ENCODE measurements at places on chromosomes 12 and 14.

DNA sequence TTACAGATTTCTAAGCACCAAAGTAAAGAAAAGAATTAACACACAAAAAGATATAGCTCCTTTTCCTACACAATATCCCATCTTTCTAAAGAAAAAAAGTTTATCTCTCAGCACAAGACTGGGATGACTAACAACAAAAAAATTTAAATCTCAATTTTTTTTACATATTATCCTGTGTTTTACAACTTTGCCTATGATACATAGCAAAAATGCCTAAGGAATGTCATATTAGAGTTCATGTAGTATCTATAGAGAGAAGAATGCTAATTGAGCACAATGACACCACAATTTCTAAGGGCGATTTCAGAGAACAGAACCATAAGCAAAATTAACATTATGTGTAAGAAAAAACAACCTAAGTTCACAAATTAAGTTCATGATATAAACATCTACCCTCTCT is 16.3 kb downstream of the C2CD5 start:
- no peak for DNase-seq

DNA sequence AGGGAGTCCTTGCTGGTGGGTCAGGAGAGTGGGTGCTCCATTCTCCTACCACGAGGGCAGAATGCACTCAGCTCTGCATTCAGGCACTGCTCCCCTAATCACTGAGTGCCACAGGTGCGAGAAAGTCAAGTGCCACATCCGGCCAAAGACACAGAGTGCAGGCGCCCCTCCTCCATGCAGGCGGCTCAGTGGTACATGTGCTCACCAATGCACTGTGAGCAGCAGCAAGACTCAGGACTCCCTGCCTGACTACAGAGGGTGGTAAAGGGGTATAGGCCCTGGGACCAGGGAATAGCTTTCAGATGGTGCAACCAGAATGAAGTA is 32.9 kb downstream of the ZFYVE21 start:
- DNase-seq, result peak; percentile 9

DNA sequence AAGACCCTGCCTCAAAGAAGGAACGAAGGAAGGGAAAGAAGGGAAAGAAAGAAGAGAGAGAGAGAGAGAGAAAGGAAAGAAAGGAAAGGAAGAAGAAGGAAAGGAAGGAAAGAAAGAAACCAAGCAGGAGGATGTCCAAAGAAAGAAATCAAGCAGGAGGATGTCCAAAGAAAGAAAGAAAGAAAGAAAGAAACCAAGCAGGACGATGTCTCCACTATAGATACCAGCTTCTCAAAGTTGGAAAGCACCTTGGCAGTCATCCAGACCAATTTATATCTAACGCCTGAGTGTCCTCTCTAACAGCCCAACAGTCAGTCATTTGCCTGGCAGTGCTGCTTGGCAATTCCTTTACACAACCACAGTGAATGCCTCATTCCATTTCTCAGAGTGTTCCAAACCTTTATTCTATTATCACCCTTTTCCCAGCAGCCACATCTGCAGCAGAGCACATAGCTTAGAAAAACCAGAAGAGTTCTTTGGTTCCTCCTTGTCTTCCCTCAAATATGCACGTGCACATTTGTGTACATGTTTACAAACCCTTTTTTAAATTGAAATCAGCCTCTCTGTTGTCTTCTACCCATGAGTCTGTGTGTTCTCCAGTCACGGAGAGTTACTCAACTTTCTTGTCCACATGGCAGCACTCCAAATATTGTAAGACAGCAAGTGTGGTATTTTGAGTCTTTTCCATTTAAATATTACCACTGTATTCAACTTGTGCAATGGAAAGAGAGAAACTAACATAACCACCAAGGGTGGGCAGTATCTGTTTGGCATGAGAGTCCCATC is 138.4 kb downstream of the STXBP6 start:
- no peak for DNase-seq

DNA sequence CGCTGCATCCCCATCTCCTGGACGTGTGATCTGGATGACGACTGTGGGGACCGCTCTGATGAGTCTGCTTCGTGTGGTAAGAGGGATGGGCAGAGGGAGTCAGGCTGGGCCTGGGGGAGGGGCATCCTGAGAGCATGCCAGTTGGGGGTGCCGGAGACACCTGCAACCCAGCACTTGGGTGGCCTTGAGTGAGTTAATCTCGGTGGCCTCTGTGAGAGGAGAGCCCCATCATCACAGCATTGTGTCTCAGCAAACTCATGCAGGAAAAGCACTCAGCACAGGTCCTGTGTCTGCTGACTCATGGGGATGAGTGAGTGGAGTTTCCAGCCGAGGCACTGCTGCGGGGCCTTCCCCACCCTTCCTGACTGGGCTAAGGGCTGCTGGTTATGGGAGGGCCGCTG is 19.6 kb upstream of the LRP1-AS start:
- DNase-seq, result peak; percentile 13

- no peak for DNase-seq
Observed at GRCh38 chr12:8867009-8867408, 44.6 kb downstream of the A2ML1 start.

DNA sequence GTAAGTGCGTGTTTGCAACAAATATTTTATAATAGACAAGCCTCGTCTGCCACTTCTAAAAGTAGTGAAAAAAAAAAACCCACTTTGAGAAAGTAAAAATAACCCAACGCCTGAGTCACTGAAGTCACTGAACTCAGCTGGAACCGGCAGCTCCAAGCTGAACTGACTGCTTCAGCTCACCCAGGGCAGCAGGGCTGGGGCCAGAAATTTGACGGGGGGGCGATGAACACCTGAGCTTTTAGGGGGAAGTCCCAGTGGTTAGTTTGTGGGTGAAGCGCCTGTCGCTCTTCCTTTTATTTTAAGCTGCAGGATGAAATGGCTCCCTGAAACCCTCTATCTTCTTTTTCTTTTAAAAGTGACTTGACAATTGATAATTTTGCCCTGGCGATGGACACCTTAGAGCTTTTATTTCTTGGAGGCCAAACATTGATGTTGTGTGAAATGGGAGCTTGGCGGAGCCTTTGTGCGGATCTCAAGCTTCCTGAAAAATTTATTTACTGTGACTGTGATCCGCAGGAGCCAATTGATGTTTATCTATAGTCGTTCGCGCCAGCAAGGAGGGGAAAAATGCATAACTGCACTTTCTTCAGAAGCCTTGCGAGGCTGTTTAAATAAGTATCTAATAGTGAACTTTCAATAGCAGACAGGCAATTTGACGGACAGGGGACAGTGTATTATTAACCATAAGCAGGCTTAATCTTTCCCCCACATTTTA is 173.2 kb upstream of the MYL2 start:
- peak; percentile 33 for DNase-seq

DNA sequence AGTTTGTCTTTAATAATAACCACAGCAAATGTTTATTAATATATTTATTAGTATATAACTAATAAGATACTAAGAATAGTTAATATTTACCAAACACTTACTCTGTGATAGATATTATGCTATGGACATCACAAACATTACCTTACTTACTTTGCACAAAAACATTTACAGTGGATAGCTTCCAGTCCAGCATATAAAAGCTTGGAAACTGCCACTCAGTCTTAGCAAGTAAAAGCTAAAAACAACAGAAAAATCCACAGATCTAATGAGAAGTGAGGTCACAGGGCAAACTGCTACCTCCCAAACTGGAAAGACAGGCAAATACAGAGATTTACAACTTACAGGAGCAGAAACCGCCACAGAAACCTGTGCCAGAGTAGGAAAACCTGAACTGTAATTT is 99.8 kb downstream of the METTL25 start:
- DNase-seq, result no peak

- DNase-seq, result no peak
Observed at GRCh38 chr14:23618415-23618988, 17.7 kb upstream of the DHRS2 start.

DNA sequence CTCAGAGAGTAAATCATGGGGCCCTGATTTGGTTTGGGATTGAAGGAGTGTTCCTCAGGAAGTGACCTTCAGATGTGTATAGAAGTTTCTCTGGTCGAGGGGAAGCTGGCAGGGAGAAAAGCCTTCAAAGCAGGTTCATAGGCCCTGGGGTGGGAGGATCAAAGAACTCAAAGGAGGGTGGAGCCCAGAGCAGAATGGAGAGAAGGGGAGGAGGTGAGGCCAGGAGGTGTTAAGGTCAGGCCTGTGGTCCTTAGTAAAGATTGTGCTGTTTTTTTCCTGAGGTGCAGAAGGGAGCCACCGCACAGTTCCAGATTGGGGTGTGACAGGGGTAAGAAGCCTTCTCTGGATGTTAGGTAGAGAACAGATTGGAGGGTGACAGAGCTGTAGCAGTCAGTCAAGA is 9.7 kb upstream of the CFAP251 start:
- no peak for DNase-seq

GRCh38 chr12:116087399-116087798 is 190.1 kb downstream of the MED13L start:
- DNase-seq, result no peak

DNA sequence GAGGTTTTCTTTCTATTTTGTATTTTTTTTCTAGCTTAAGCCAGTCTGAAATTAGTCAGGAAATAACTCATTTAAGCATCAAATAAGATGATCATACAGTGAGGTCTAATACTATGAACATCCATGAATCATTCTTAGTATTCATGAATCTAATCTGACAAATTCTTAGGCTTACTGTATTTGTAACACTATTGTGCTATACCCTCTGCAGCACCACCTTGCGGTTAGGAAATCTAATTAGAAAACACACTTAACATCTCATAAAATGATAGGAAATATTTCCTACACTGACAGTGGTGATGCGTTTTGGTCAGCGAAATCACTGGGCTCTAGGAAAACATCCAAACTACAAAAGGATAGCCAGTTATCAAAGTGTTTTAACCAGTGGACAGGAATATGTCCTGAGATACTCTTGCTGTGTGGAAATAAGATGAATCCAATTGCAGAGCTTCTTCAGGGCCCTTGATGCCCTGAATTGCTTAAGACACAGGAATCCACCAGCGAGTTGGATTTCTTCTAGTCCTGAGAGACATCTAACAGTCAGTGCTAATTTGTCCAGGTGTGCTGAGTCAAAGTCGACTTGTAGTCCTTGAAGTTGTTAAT is 109.3 kb upstream of the MYF6 start:
- no peak for DNase-seq

DNA sequence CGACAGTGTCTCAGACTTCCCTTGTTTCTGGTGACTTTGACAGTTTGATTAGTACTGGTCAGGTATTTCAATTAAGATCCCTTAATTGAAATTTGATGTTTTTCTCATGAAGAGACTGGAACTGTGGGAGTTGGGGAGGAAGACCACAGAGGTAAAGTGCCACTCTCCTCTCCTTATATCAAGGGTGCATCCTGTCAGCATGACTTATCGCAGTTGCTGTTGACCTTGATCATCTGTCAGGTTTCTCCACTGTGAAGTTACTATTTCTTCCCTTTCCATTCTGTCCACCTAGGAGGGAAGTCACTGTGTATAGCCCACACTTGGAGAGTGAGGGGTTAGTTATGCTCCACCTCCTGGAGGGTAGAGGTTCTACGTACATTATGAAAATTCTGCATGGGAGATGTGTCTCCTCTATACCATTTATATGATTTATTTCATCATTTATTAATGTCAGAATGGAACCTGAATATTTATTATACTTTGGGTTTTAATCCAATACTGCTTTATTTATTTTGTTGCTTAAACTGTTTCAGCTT is 40.3 kb upstream of the SMOC1 start:
- DNase-seq, result no peak

GRCh38 chr12:109735825-109736551 is 22.4 kb downstream of the FAM222A start:
- no peak for DNase-seq

- DNase-seq, result no peak
Observed at GRCh38 chr14:93114068-93114710, 1.5 kb downstream of the ITPK1 start.

- no peak for DNase-seq
Observed at GRCh38 chr12:52316701-52317100, 4.5 kb downstream of the KRT83 start.

DNA sequence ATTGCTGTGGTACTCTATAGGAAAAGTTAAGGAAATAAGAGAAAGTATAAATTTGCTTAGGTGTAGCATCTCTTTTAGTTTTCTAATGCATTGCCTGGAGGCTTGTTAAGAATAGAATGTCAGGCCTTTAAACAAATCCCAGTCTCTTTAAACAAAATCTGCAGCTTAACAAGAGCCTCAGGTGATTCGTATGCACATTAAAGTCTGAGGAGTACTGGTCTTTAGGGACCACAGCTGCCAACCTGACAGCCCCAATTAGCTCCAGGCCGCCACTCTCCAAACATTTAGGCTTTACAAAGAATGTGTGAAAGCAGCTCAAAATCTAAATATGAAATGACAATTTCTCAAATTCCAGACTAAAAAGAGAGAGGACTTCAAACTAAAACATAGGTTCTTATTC is 35.7 kb downstream of the PAWR start:
- no peak for DNase-seq

GRCh38 chr12:124318278-124319020 is 23.6 kb downstream of the RFLNA start:
- DNase-seq, result no peak

GRCh38 chr12:29582146-29582545 is 84.7 kb upstream of the OVCH1 start:
- no peak for DNase-seq

GRCh38 chr14:24296341-24297157 is 3.0 kb downstream of the DHRS1 start:
- peak; percentile 69 for DNase-seq

DNA sequence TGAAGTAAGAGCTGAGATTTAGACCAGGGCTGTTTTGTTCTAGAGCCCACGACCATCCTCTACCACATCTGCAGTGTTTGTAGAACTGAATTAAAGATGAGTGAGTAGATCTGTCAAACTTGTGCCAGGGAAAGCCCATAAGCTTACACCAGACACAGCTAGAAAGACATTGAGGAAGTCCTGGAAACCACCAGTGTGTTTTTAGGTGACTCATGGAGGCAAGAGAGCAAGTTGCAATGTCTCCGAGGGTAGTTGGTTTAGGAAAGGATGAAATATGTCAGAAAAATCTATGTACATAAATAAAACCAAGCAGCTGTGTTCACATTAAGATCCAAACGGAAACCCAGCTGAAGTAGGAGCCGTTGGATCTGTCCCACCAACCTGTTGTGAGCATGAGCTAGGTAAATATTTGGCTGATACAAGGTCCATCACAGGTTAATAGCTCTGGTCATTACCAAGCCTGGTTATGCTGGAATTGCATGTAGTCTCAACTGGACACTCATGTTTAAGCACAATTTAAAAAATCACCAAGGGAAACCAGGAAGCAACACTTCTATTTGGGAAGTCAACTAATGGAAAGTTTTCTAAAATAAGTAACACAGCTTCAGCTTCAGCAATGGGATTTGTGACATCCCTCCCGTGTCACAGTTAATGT is 49.9 kb upstream of the PLEKHG3 start:
- DNase-seq, result no peak

DNA sequence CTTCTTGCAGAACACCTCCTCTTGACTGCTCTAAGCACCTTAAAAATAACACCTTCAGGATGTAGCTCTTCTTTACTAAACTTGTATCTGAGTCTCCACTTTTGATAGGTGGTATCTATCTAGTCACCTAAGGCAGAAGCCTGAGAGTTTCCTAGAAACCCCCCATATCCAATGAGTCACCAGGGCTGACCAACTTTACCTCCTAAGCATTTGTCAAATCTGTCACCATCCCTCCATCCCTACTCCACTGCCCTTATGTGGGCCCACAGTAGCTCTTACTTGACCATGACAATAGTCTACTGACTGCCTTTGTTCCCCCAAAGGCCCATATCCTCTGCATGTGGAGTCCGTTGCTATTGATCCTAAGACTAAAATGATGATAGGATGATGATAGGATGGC is 15.9 kb downstream of the AVIL start:
- DNase-seq, result no peak

GRCh38 chr12:114443607-114444421 is 37.9 kb upstream of the TBX5 start:
- DNase-seq, result no peak

Measured in stimulated activated CD4-positive, alpha-beta T cell treated with anti-CD3 and anti-CD28 coated beads, TNF-alpha, amount 100 ng/mL, for 24 hours (primary cell).